CD4-positive, CD25-positive, alpha-beta regulatory T cell (primary cell): ENCODE measurements at places on chromosomes 2 and 18.

- no peak overlapping the region for H3K27ac ChIP-seq
- DNase-seq, result no peak
Measured at GRCh38 chr2:72117029-72117428, 30.6 kb downstream of the CYP26B1 start.

GRCh38 chr2:229740279-229740678 lies 25.9 kb upstream of the DNER start:
- H3K4me1 ChIP-seq, result no peaks in the 10 kb centered on the region
- DNase-seq, result no peak
- no peaks in the 10 kb centered on the region for H3K36me3 ChIP-seq
- no peak overlapping the region for H3K27ac ChIP-seq
- H3K4me3 ChIP-seq, result no peak overlapping the region
- no peaks in the 10 kb centered on the region for H3K27me3 ChIP-seq

DNA sequence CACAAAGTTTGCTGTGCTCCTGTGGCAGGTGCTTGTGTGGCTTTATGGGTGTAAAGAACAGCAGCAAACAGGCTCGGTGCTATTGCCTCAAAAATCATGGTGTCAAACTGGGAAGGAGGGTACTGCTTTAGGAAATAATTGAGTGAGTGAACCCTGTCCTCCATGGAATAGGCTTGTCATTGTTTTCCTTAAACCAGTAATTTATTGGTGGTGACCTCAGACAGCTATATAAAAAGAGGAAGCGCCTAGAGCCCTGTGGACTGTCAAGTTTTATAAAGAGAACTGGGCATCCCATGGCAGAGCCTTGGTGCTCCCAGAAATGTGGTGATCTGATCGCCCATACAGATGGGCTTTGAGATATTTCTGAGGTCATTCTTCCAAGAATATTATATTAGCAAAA lies 4.7 kb upstream of the CXCR4 start:
- H3K36me3 ChIP-seq, result no peaks in the 10 kb centered on the region
- H3K4me3 ChIP-seq, result no peak overlapping the region
- peaks cover 43% of the 10 kb centered on the region for H3K4me1 ChIP-seq
- peaks cover 2% of the 10 kb centered on the region for H3K27me3 ChIP-seq
- H3K27ac ChIP-seq, result no peak overlapping the region
- DNase-seq, result no peak

DNA sequence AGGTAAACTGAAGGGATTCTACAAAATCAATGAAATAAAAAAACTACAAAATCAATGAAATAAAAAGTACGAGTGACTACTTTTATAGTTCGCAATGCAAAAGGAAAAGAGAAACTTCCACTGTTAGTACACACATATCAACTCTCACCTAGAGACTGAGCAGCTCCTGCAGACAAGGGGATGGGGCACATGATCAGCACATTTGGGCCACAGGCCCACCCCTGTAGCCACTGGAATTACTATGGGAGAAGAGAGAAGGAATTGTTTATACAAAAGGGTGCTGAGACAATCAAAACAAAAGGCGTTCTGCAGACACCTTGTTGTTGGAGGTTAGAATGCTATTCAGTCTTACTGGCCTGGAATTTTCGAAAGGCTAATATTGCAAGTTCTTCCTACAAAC lies 34.7 kb upstream of the CD226 start:
- no peak overlapping the region for H3K27ac ChIP-seq
- no peak overlapping the region for H3K4me3 ChIP-seq
- no peaks in the 10 kb centered on the region for H3K27me3 ChIP-seq
- H3K4me1 ChIP-seq, result no peaks in the 10 kb centered on the region
- peaks cover 2% of the 10 kb centered on the region for H3K36me3 ChIP-seq

- H3K4me3 ChIP-seq, result no peak overlapping the region
- DNase-seq, result no peak
- H3K27ac ChIP-seq, result no peak overlapping the region
- no peaks in the 10 kb centered on the region for H3K27me3 ChIP-seq
- no peaks in the 10 kb centered on the region for H3K36me3 ChIP-seq
- no peaks in the 10 kb centered on the region for H3K4me1 ChIP-seq
Measured at GRCh38 chr18:46424898-46425297, 232.1 kb downstream of the LOXHD1 start.

DNA sequence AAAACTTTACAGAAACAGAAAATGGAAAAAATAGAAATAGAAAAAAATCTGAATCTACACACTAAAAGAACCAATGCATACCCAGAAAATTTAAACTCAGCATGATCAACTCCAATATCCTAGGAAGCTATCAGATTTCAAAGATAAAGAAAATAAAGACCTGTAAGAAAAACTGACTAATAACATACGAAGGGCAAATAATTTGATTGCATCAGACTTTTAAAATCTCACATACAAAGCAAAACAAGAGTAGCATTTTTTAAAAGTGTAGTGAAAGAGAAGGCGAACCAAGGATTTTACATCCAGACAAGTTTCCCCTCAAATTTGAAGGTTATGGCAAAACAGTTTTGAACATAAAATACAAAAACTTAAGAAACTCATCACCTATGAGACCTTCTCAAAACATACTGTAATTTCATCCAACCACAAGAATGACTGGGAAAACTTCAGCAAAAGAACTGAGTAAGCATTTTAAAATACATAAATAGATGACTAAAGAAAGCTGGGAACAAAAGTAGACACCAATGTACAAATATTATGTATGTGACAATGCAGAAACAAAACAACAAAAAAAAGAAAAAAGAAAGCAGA lies 54.8 kb downstream of the NBAS start:
- H3K27ac ChIP-seq, result no peak overlapping the region
- no peaks in the 10 kb centered on the region for H3K27me3 ChIP-seq
- no peak for DNase-seq
- peaks cover 51% of the 10 kb centered on the region for H3K36me3 ChIP-seq
- H3K4me3 ChIP-seq, result no peak overlapping the region

DNA sequence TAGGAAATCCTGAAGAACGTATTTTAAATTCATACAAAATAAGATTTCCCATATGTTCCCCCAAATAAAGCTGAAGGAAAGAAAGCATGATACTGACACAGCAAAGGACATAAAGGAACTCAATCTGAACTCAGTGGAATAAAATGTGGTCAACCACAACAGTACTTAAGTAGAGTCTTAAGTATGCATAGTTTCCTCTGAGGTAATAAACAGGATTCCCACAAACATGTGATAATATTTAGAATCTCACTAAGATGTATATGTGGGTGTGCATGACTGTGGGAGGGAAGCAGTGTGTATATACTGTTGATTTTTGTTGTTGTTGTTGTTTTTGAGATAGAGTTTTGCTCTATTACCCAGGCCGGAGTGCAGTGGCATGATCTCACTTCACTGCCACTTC lies 69.3 kb downstream of the NOL10 start:
- no peak overlapping the region for H3K27ac ChIP-seq
- H3K27me3 ChIP-seq, result no peaks in the 10 kb centered on the region
- H3K36me3 ChIP-seq, result peaks cover 24% of the 10 kb centered on the region
- H3K4me3 ChIP-seq, result peak overlapping the region; percentile 23

DNA sequence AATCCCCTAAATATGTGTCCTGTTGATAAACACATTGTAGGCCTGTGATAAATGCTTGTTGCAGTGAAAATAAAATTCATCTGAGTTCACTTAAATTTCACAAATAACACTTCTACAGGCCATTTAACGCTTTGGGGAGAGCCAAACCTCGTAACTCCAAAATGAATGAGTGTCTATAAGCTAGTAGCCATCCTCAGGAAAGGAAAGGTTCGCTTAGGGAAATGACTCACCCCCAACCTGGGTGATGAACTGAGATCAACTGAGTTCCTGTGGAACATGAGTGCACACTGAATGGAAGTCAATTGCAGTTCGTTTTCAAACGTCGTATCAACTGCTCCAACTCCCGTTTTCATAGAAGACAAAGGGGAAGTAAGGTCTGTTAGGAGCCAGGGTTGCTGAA lies 527.6 kb upstream of the ID2 start:
- no peaks in the 10 kb centered on the region for H3K27me3 ChIP-seq
- no peaks in the 10 kb centered on the region for H3K36me3 ChIP-seq
- no peaks in the 10 kb centered on the region for H3K4me1 ChIP-seq
- H3K4me3 ChIP-seq, result no peak overlapping the region
